ENCODE measurements at places on chromosomes 5 and 9. TPM values are rescaled to one million over a fixed set of nuclear protein-coding genes. Genes with fewer than 3 reads are reported as not detected.

The SH3RF2 gene
- 27.9 TPM for total RNA-seq

The RANBP17 gene
- total RNA-seq = 16.8 TPM

The TXNDC8 gene
- total RNA-seq = not detected

The NUTM2F gene
- total RNA-seq = not detected

The C9orf153 gene
- 1.0 TPM for total RNA-seq

The POU5F2 gene
- 0.35 TPM for total RNA-seq

The IFNK gene
- not detected for total RNA-seq

The ZNF608 gene
- total RNA-seq = 75.0 TPM

The SH2D3C gene
- total RNA-seq = 3.5 TPM

The GRIN3A gene
- total RNA-seq = not detected

The TMEM250 gene
- total RNA-seq = 29.3 TPM

The CCDC69 gene
- 104 TPM for total RNA-seq

The FOXD4L6 gene
- not detected for total RNA-seq

The CXCL14 gene
- total RNA-seq = 1.2 TPM

The TCOF1 gene
- 46.0 TPM for total RNA-seq

The CORO2A gene
- 2.0 TPM for total RNA-seq

The SLC45A2 gene
- total RNA-seq = 0.85 TPM

The RASEF gene
- total RNA-seq = 0.33 TPM

The SARDH gene
- 16.9 TPM for total RNA-seq

The NFIL3 gene
- total RNA-seq = 19.7 TPM

The NTNG2 gene
- 3.5 TPM for total RNA-seq

The FOXD1 gene
- 0.11 TPM for total RNA-seq

The PCDHA9 gene
- 1.6 TPM for total RNA-seq

The PFDN1 gene
- total RNA-seq = 195 TPM

The CDKN2B-AS1 gene
- not detected for total RNA-seq

Measured in cardiac muscle cell (in vitro differentiated cells and primary cell).